ENCODE measurements at places on chromosomes 7 and 10.

DNA sequence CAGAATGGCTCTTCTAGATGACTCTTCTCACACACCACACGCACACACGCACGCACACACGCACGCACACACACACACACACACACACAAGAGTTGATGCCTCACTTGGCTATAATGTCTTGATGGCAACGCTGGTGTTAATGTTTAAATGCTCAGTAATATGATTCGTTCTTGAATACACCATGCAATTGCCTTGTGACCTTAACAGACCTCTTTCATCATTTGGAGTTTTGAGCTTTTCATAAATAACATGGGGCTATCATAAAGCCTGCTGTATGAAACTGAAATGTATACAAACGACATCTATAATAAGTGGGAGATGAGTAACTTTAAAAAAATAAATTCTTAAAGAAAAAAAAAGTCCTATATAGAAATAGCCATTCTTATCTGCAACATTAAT, 8.2 kb downstream of the JCAD start:
- DNase-seq = no peak

GRCh38 chr10:43775384-43775783, 126.7 kb upstream of the ZNF32 start:
- DNase-seq = no peak

GRCh38 chr10:86486856-86487255, 34.7 kb downstream of the WAPL start:
- no peak for DNase-seq

DNA sequence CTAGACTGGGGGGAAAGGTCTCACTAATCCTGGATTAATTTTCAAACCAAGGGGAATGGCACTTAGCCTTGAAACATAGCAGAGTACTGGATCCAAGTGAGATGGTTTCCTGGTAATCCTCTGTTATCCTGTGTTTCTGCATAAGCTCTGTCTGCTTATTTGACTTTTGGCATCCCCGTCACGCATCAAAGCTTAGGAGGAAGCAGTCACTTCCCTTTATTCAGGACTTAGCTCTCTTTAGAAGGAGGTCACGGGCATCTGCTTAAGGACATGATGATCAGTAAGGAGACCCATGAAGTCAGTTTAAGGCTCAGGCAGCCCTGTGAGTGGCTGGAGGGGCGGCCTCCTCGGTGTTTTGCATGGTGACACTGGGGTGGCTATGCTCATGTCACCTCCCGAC, 30.0 kb downstream of the TSPAN15 start:
- DNase-seq = peak; percentile 67

DNA sequence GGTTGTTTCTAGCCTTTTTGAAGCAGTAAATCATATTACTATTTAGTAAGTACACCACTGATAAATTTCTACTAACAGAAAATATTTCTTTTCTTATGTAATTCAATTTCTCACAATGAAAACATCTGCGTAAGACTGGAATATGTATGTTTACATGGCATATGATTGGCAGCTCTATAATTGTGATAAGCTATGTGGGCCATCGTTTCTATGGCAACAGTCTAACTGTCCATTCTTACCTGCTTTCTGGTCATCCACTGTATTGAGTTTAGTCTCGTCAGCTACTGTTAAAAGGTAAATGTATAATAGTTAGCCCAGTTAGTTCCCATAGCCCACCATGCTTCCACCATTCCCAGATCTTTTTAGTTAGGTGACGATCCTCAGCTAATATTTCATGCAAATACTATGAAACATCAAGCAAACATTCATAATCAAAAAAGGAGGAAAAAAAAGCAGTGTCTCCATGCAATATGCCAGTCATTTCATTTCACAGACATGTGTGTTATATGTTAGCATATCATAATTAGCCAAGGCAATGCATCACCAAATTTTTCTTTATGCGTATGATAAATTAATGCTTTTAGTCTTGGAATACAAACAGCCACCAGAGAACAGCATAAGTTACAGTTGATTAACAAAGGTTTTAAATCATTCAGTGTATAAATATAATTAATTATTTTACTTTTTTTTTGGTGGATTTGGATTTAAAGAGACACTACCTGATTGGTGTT, 479.0 kb downstream of the PARD3 start:
- DNase-seq = no peak
